ENCODE measurements at places on chromosomes 11 and 22.

- DNase-seq: peak; percentile 96
Measured at GRCh38 chr11:93741882-93742226, 382 bp downstream of the C11orf54 start.

DNA sequence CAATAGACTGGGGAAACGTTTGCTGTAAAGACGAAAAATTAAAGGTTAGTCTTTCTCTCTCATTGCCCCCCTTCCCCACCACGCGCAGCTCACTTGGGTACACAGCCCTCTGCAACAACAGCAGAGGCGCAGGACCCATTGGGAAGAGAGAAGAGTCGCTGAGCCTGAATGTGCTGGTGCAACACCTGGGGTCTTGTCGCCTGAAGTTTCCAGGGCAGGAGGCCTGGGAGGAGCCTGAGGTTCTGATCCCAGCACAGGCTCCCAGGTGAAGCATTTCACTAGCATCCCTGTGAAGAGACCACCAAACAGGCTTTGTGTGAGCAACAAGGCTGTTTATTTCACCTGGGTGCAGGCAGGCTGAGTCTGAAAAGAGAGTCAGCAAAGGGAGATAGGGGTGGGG, 116.2 kb upstream of the NTM start:
- no peak for DNase-seq

DNA sequence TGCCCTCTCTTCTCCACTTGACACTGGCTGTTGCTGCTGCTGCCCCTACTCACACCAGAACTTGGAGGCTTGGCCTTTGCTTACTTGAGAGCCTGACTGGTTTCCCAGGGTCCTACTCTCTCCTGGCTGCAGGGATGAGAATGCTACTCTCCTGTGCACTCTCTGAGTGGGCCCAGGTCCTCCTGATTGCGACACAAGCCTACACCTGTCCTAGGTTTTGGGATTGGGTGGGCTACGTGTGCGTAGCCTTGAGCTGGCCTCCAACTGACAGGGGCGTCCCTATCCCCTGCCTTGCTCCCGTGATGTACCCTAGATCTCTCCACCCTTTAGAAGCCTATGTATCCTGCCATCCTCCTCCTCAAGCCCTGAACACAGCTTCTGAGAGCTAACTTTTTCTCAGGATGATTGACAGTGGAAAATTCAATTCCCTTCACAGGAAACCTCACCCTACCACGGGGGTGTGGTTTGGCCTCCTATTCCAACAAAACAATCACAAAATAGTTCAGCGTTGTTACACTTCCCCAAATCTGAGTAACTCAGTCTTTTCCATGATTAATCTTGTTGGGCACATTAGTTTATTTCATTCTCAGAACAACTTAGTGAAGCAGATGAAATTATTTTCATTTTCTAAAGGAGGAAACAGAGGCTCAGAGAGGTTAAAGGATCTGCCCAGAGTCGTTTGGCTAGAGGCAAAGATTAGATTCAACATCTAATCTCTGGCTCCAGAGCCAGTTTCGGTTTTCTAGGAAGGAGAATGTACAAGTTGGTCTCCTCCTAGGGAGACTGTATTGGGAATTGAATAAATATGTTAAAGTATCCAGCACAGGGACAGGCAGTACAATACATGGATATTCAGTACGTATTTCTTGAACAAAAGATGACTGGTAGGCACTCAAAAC, 17.6 kb upstream of the AMOTL1 start:
- no peak for DNase-seq

GRCh38 chr22:45036154-45036553, 26.3 kb upstream of the PHF21B start:
- DNase-seq: no peak

DNA sequence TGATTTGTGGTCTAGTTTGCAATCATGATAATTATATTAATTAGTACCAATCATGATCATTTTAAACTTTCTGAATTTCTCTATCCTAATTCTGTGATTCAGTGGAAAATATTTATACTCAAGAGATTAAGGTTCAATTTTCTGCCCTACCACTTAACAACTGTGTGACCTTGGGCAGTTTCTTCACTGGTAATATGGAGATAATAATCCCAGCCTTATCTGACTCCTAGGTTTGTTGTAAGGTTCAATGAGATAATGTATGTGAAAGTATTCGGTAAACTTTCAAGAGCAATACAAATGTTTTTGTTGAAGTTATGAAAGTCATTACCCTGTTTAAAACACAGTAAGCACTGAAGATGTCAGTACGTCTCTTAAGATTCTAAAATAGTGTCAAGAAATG, 36.3 kb downstream of the CSTPP1 start:
- DNase-seq: no peak

GRCh38 chr11:34613552-34614056, 7.3 kb upstream of the EHF start:
- no peak for DNase-seq

DNA sequence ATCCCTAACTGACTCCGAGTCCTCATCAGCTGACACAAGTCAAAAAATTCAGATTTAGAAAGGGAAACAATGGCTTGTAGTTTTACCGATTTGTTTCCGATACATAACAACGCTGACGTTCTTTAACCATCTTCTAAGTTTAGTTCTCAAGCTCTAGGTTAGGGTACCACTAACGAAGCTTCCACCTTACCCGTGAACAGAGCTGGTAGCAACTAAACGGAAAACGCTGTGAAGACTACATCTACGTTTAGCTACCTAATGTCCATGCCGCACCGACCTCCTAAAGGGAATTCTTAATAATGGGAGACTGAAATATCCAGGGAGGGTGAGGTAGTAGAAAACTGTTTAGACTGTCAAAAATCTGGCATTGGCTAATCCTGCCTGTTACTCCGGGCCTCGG, 1.0 kb downstream of the NUP98 start:
- no peak for DNase-seq

GRCh38 chr11:128814856-128815705, 52.0 kb downstream of the KCNJ1 start:
- DNase-seq: peak; percentile 2

DNA sequence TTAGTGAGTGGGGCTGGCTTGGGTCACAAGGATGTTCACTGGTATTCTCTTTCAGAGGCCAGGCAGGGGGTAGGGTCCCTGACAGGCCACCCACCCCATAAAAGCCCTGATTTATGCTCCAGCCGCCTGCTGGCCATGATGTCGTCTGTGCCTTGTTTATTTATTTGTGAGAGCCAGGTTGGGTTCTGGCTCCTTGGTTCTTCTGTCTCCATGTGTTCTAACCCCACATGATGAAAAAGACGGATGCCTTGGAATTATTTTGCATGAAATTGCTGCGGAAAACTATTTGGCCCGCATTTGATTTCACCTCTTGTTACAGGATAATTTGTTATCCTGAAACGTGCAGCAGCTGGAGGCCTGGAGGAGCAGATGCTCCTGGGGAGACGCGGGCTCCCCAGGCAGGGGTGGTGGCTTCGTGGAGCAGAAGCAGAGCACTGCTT, 46.3 kb upstream of the WNT11 start:
- DNase-seq: no peak

GRCh38 chr22:47038206-47038835, 275.9 kb downstream of the TBC1D22A start:
- DNase-seq: no peak

DNA sequence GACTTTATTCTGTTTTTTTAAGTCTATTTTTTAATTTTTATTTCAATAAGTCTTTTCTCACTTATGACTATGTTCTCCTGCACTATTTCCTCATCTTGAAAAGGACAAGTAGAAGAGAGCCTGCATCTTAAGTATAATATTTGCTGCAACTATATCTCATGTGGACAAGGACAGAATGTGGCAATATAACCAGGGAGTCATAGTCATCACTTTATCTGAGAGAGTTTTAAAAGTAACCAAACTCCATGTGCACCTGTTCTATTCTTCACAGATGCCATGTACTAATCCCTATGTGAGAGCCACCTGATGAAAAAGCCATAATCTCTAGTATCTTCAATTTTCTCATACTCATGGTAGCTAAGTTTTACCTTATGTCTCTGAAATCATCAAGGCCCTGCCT, 104.2 kb upstream of the SOX6 start:
- DNase-seq: no peak

GRCh38 chr11:110272919-110273318, 23.5 kb downstream of the RDX start:
- no peak for DNase-seq

- no peak for DNase-seq
Measured at GRCh38 chr11:75949023-75949672, 134.1 kb downstream of the UVRAG start.

GRCh38 chr11:126766440-126766839, 234.1 kb downstream of the KIRREL3 start:
- no peak for DNase-seq

- peak; percentile 47 for DNase-seq
Measured at GRCh38 chr11:119155733-119156492, 7.1 kb downstream of the ABCG4 start.

GRCh38 chr22:47127441-47127871, 365.0 kb downstream of the TBC1D22A start:
- no peak for DNase-seq
